Renal cortical epithelial cell (primary cell): ENCODE measurements at places on chromosomes 16 and 17. TPM values are rescaled to one million over a fixed set of nuclear protein-coding genes. Genes with fewer than 3 reads are reported as not detected.

DNA sequence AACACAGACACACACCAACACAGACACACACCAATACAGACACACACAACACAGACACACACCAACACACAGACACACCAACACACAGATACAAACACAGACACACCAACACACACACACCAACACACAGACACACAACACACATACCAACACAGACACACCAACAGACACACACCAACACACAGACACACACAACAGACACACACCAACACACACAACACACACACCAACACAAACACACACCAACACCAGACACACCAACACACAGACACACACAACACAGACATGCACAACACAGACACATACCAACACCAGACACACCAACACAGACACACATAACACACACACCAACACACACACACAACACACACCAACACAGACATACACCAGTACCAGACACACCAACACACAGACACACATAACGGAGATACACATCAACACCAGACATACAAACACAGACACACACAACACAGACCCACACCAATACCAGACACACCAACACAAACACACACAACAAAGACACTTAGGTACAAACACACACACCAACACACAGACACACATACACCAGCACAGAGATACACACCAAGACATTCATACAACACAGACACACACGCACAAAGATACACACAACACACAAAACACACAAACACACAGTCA, 2.2 kb downstream of the CDRT4 start:
- no peak for DNase-seq

GRCh38 chr17:28290703-28291102, 28.3 kb upstream of the TMEM97 start:
- no peak for DNase-seq

- no peak for DNase-seq
These were observed 117.2 kb downstream of the GRIN2A start for GRCh38 chr16:10065019-10065418.

DNA sequence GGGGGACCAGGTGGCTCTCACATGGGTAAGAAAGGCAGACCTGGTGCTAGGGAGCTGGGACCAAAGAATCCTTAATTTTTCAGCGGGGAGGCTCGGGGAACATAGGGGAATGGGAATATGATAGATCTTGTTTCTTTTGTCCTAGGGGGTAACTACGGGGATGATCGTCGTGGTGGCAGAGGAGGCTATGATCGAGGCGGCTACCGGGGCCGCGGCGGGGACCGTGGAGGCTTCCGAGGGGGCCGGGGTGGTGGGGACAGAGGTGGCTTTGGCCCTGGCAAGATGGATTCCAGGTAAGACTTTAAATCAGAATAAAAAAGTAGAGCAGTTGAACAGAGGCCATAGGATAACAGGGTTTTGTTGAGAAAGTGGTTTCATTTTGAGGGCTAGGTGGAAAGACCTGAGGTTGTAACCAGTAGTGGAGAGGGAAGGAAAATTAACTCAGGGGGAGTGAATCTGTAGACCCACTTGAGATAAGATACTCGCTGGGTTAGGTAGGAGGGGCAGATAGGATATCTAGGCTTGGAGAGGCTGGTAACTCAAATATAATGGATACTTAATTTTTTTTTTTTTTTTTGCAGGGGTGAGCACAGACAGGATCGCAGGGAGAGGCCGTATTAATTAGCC, 11.0 kb downstream of the FUS start:
- no peak for DNase-seq

- peak; percentile 71 for DNase-seq
These were observed 12.8 kb downstream of the CDH16 start for GRCh38 chr16:66905633-66906539.

HBQ1 gene
- total RNA-seq = 2.4 TPM in 1 of 2 replicates, not detected in the other
